ENCODE measurements at places on chromosomes 1 and 21.
A peak's percentile ranks its signal among the peaks of the same experiment; 100 is the strongest.

GRCh38 chr1:228212966-228213844 is 5.4 kb downstream of the OBSCN start:
- DNase-seq: peak; percentile 96

GRCh38 chr21:34967509-34968289 is 81.4 kb downstream of the RUNX1 start:
- no peak for DNase-seq

- DNase-seq: no peak
These were observed 33.2 kb upstream of the EPHA8 start for GRCh38 chr1:22529901-22530621.

DNA sequence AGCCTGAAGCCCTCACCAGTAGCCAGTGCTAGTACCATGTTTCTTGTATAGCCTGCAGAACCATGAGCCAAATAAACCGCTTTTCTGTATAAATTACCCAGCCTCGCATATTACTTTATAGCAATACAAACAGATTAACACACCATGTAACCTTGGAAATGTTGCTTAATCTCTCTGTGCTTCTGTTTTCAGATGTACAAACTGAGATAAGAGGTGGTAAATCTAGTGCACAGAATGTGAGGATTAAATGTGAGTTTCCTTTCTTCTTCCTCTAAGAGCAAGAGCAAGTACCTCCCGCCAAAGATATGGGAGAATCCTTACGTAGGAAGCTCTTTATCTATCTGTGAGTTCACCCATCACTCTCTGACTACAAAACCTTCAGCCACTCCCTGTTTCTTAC is 128.4 kb downstream of the HIVEP3 start:
- no peak for DNase-seq

- DNase-seq: no peak
These were observed 174.0 kb downstream of the TRABD2B start for GRCh38 chr1:47823040-47823808.

- no peak for DNase-seq
These were observed 27.0 kb upstream of the PEX10 start for GRCh38 chr1:2439369-2439768.

GRCh38 chr1:55869065-55869464 is 653.9 kb upstream of the USP24 start:
- no peak for DNase-seq

DNA sequence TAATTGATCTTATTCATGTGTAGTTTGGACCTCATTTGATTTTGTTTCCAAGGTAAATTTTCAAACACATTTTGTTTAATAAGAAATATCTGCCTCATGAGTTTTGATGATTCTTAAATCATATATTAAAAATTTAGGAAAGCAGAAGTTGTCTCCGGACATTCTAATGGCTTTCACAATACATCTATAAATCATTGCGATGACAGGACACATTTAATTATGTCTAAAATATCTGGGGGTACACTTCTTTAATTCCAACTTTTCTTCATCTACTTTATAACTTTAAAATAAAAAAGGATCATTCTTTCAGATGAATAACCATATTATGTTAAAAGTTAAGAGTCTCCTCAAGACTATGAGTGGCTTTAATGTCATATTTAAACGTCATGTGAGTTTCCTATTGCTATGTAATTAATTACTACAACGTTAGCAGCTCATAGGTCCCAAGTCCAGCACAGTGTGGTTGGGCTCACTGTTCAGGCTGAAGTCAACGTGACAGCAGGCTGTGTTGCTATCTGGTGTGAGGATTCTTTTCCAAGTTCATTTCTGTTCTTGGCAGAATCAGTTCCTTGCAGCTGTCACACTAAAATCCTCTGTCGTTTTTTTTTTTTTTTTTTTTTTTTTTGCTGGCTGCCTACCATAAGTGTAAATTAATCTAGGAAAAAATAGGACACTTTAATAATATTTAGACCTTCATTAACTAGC is 893.5 kb downstream of the LTN1 start:
- no peak for DNase-seq

GRCh38 chr1:245987577-245987976 is 519.5 kb downstream of the SMYD3 start:
- DNase-seq: no peak

GRCh38 chr1:61640531-61641530 is 84.1 kb downstream of the TM2D1 start:
- no peak for DNase-seq

DNA sequence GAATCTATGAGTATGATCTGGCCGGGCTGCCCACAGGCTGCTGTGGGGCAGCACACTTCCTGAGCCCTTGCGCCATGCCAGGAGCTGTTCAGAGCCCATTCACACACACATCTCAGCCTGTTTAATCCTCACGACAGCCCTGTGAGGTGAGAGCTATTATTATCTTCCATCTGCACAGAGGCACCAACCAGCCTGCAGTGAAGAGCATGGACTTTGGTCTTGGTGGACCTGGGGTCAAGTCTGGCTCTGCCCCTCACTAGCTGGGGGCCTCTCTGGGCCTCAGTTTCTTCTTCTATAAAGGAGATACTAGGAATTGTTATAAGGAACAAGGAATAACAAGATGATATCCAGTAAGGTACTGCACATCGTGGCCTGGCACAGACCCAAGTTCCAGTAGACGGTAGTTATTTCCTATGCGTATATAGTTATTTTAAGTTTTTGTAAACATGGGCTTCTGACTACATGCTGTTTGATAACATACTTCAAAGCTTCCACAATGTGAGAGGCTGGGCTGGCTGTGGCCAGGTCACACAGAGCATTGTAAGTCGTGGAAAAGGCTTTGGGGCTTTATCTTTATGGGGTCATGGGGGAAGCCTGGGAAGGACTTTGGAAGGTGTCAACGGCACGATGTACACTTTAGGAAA is 3.4 kb upstream of the PADI2 start:
- DNase-seq: peak; percentile 53

- DNase-seq: no peak
These were observed 66.0 kb upstream of the UBE2U start for GRCh38 chr1:64137412-64137803.

DNA sequence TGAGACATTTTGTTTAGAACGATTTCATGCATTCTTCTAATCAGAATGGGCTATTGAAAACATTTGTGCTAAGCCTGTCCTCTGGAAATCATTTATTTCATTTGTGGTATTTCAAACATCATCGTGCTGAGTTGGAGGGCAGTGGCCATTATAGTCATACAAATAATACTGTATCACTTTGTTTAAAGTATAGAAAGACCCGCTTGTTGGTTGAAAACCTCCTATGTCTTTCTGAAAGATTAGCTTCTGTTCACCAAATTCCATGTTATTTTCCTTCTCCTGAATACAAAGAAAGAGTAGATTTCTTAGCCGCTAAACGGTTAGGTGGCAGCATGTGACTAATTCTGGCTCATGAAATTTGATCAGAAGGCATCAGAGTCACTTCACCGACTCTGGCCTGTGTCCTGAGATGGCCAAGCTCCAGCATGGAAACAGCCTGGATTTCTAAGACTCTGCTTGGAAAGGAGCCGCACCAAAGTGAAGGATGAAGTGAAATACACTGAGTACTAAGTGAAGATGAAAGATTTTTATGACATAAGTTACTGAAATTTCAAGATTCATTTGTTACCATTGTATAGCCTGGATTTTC is 355.1 kb downstream of the USP25 start:
- no peak for DNase-seq

- DNase-seq: peak; percentile 51
These were observed 75.5 kb downstream of the NAV1 start for GRCh38 chr1:201614262-201615015.

DNA sequence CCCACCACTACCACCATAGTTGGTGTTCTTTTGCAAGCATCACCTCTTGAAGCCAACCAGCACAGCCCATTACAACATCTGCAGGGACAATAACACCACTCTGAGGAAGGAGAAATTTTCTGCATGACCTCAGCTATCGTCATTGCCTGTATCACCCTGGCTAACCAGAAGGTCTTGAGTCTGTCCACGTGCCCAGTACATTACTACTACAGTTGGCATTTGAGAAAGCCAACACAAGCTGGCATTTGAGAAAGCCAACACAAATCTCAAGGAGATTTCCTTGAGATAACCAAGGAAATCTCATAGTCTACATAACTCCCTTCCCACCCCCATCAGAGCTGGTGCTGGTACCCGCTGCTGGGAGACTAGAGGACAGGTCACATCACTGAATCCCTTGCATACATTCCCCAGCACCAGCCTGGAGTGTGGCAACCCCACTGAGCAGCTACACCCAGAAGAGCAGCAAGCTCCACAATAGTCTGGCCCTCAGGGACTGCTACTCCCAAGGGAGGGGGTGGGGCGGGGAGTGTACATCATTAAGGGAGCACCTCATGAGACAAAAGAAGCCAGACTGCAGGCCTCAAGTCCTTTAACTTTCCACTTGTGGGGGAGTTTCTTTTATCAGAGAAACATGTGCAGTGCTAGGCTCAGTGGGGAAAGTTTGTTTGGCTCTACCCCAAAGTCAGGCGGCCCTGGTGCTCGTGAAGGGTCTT is 46.0 kb upstream of the GUCA2A start:
- DNase-seq: no peak

DNA sequence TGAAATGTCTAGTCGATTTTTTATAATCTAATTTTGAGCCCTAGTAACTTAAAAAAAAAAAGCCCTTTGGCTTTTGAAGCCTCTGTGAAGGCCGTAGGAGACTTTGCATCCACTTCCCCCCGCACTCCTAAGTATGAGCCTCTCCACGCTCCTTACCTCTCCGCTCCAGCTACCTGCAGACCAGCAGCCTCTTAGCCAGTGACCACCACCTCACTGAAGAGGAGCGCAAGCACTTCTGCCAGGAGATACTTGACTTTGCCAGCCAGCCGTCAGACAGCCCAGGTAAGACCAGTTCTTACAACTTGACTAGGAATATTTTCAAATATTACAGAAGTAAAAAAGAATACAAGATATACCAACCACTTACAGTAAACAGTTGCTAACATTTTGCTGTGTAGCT is 27.4 kb upstream of the PWP2 start:
- no peak for DNase-seq

GRCh38 chr1:66370462-66370971 is 163.4 kb upstream of the SGIP1 start:
- no peak for DNase-seq

DNA sequence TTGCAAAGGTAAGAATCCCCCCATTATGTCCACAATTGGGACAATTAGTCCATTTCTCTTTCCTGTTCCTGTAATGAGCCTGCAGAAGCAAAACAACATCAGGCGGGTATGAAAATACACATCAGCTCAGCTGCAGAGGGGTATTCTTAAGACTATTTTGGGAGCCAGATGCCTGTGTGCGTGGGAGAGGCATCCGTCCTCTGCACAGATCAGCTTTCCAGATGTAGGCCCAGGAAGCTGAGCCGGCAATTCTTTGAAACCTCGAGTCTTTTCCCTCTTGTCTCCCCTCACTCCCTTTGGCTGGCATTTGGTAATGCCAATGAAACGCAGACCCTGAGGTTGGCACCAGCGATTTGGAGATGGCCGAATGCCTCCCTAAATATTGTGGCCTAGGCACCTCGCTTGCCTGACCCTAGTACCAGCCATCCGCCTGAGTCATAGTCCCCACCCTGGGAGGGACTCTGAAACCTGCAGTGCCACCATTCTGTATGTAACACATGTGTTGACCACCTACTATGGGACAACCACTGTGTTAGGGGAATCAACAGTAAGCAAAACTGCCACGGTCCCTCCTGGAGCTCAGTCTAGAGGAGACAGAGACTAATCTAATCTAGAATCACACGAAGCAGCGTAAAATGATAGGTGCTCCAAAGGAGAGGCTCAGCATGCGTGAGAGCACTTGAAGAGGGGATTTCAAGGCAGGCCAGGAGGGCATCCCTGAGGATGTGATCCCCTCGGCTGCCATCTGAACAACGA is 603.0 kb downstream of the MATN1 start:
- DNase-seq: no peak

- no peak for DNase-seq
These were observed 47.6 kb downstream of the TNFSF18 start for GRCh38 chr1:173002891-173003838.
